ENCODE measurements at places on chromosomes 13 and 19.

DNA sequence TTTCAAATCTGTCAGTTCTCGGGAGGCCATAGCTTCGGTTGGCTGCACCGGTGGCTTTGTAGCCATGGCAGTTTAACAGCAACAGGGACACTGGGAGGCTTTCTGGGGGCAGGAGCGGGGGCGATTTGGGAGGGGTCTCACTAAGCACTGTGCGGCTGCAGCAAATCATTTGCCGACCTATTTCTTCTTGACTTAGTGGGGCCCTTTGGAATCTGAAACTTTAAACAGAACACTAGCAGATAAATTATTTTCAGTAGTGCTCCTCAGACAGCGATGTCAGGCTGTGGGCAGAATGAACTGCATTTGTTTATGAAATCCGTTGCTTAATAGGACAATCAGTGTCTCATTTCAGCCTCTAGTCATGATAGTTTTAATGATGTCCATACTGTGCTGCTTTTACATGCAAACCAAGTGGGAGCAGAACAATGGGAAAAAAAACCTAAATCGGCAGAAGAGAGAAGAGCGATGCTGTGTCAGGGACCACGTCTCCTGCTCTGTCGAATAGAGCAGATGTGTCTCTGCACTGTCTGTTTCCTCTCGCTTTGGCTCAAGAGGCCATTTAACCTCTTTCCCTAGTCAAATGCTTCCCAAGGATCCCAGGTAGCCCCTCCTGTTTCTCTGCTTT is 211.9 kb downstream of the OLFM4 start:
- DNase-seq = no peak

GRCh38 chr13:43573802-43574514 is 212.8 kb downstream of the ENOX1 start:
- no peak for DNase-seq

DNA sequence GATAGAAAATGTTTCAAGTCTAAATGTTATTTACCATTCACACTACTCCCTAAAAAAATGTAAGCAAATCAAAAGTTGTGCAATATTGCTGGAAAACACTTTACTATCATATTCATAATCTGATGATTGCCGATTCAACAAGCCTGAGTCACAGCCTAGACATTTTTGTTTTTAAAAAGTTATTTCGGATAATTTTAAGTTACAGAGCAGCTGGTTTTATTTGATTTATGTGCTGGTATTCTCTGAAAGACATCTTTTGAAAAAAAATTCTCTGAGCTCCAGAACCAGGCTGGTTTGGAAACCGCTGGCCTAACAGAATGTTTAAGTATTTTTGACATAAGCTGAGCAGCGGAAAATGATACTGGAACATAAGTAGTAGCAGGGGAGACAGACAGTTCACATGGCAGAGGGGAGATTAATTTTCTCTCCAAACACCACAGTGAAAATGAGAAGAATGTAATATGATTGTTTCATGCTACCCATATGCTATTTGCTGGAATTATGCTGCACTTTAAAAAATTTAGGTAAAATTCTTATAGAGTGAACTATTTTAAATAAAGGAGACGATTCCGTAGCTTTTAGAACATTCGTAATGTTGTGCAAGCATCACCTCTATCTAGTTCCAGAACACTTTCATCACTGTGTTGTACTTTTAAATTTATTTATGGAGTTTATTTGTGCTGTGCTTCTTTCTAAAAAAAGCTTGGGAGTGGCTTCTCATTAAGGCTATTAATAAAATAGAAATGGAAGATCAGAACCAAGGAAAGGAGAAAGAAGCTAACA is 36.1 kb downstream of the TBC1D4 start:
- no peak for DNase-seq

GRCh38 chr19:17296273-17296672 is 7.0 kb downstream of the ABHD8 start:
- no peak for DNase-seq

- DNase-seq = no peak
Measured at GRCh38 chr13:101686003-101686402, 233.5 kb downstream of the ITGBL1 start.

DNA sequence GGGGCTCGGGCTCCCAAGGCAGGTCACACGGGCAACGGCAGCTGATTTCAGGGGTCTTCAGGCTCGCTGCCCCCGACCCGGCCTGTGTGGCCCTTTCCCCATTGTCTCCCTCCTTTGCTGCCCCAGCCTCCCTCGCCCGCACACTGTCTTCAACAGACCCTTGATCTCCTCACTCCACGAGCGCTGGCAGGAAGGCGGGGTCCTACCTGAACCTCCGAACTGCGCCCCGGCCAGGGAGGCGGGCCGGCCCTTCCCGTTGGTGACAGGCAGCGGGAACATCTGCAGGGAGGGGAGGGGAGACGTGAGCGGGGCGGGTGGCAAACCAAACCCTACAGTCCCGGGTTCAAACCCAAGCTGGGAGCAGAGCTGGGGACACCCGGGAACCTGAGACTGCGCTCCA is 6.3 kb downstream of the TCF3 start:
- DNase-seq = no peak

GRCh38 chr13:73898899-73899298 is 235.3 kb downstream of the KLF12 start:
- DNase-seq = no peak

DNA sequence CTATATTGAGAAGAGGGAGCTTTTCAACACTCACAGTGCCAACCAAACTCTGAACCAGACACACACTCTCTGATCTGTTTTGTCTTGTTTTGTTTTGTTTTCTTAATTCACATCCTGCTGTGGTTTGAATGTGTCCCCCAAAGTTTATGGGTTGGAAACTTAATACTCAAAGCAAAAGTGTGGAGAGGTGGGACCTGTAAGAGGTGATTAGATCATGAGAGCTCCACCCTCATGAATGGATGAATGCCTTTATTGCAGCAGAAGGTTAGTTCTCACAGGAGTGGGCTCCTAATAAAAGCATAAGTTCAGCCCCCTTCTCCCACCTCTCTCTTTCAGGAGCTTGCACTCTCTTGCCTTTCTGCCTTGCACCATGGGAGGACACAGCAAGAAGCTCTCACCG is 957.1 kb downstream of the PCDH9 start:
- no peak for DNase-seq

DNA sequence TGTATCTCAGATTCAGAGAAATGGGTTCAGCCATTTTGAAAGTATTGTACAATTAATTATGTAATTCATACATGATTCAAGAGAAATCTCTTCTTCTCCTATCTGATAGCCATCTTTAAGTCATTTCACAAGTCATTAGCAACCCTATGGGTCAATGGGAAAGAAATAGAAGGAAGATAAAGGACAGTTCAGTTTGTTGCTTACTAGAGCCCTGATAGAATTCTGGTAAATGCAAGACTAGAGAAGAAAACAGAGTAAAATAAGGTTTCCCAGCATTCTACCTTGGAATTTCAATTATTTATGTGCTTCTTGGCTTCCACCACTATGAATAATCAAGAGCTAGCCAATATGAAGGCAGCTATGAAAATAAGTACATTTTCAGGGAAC is 117.7 kb downstream of the LHFPL6 start:
- no peak for DNase-seq

All from skeletal muscle cell (primary cell).